AG04450 (cell line): ENCODE measurements at places on chromosomes 7 and 10.
A peak's percentile ranks its signal among the peaks of the same experiment; 100 is the strongest.

DNA sequence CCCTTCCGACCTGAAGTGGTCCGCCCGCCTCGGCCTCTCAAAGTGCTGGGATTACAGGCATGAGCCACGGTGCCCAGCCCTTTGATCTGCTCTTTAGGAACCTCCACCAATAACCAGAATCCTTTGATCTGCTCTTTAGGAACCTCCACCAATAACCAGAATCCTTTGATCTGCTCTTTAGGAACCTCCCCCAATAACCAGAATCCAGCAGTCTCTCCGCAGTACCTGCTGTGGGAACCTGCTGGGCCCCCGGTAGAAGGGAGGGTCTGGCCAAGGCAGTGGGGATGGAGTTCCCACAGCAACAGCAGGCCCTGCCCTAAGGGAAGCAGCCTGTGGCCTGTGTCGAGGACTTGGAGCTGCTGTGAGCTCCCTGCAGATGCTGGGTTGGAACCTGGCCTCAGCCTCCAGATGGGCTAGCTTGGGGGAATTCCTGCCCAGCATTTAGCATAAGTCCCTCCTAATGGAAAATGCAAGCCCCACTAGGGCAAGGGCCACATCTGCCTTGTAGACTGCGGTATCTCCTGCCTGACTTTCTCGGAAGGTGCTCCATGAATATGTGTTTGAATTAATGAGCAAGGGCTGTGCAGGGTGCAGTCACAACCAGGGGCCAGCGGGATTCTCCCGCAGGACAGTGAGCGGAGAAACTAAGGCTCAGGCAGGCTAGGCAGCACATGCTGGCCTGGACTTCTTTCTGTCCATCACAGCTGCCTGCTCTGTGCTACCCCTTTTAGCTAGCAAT is 165.8 kb downstream of the UBE2H start:
- no peak for DNase-seq

- no peak for DNase-seq
Measured at GRCh38 chr7:32905175-32905662, 13.7 kb upstream of the KBTBD2 start.

GRCh38 chr7:123621707-123622106 is 20.1 kb downstream of the ASB15 start:
- no peak for DNase-seq

GRCh38 chr10:71696628-71697326 is 22.8 kb downstream of the C10orf105 start:
- DNase-seq = no peak

DNA sequence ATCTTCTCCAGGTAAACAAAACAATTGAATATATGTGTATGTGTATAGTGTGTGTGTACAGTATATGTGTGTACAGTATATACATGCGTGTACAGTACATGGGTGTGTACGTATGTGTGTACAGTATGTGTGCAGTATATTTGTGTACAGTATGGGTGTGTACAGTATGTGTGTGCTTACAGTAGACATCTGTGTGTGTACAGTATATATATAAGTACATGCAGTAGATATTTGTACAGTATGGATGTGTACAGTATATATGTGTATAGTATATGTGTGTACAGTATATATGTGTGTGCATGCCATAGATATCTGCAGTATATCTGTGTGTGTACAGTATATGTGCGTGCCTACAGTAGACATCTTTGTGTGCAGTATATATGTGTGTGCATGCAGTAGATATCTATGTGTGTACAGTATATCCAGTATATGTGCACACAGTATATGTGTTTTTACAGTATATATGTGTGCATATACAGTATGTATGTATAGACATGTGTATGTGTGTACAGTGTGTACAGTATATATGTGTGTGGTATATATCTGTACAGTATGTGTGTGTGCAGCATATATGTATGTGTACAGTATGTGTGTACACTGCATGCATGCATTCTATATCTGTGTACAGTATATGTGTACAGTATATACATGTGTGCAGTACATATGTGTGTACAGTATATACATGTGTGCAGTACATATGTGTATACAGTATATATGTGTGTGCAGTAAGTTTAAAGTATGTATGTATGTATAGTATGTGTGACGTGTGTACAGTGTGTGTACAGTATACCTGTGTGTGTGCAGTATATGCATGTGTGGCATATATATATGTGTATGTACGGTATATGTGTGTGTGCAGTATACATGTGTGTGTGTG is 37.3 kb upstream of the SLC39A12 start:
- no peak for DNase-seq

DNA sequence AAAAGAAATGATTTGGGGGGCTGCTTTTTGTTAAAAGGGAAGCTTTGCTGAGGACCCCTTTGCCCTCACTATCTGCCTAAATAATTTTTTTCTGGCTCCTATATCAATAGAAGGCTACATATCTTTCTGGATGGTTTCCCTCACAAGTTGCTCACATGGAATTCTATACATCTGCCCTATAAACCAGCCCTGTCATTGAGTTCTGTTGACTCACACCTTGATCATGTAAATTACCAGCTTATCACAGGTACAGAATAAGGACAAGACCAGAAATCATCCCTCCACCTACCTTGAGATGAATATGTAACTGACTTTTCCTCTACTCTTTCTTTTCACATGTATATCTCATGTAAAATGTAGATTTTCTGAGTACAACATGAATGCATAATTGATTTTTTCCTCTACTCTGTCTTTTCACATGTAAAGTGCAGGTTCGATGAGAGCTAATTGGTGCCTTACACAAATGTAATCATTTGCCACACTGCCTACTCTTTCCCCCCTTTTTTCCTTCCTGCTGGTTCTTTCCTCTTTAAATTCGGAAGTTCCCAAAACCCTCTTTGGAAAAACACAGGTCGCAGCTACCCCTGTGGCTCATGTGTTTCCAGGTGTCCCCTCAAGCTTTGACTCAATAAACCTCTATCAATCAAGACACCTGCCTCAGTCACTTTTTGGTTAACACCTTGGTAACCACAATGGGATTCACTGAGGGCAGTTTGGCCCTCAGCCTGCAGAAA is 12.5 kb downstream of the CYP3A43 start:
- DNase-seq = no peak

GRCh38 chr10:4051011-4051640 is 266.1 kb upstream of the KLF6 start:
- DNase-seq = no peak

GRCh38 chr7:131249003-131249402 is 78.7 kb upstream of the MKLN1 start:
- peak; percentile 92 for DNase-seq

DNA sequence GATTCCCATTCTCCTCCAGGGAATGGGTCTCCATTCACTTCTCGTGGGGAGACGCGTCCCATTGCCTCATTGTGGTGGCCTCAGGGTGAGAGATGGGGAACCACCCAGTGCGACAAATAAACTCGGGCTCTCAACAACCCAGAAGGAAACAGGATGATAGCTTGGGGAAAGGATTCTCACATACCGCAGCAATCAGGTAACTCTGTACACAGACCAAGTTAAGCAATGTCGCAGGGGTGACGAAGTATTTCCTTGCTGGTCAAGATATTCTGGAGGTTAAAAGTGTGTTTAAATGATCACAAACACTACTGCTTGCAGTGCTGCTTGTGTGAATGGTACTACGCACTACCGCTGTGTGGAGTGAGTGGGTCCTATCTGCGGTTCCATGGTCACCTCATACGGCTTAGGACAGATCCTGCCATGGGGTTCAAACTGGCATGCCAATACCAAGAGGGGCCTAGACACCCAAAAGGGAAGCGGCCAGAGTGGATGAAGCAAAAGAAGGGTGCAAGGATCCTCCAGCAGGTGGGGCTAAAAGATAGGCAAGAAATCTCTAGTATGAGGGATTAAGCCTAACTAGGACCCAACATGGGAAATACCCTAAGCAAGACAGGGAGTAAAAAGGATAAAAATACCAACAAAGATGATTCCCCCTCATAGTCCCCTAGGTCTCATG is 143.8 kb upstream of the TMEM106B start:
- peak; percentile 46 for DNase-seq

- no peak for DNase-seq
Measured at GRCh38 chr10:46092524-46093081, 46.5 kb upstream of the MSMB start.
